ENCODE measurements at places on chromosomes 1 and 21.
A peak's percentile ranks its signal among the peaks of the same experiment; 100 is the strongest.

DNA sequence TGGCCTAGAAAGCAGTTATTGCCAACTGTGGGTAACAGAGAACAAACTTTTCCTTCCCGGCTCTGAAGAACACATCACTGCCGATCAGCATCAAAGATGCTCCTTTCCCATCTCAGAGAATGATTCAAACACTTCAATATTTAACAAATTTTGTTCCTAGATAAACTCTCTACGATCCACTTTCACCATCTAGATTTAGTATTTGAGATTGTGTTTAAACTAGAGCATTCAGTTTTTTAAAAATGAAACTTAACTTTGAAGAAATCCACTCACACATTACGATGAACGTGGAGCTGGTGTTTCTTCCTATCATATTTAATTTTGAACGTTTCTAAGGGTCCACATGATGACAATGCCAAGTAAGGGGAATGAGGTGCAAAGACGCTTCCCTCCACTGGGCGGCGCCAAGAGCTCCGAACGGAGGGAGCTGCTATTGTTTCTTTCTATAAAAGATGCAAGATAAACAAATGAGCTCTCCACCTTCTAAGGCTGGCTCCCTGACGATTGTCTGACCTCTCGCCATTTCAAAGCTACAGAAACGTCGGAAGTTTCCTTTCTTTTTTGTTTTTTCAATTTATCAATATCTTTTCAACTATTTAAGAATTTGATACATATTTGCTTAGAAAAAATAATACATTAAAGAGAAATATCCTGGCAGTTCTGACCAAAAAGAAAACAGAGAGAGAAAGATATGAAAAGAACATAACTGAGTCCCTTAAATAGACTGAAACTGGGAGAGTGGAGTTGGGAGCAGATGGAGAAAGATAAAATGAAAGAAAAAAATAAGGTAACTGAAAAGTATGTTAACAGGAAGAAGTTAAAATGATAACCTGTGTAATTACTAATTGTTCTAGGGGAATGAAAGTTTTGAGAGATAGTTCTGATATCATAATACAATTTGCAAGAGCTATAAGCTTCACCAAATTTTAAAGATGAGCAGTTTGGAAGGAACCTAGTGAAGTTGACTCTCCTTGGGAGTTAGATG, 4.4 kb upstream of the BARHL2 start:
- DNase-seq: no peak

DNA sequence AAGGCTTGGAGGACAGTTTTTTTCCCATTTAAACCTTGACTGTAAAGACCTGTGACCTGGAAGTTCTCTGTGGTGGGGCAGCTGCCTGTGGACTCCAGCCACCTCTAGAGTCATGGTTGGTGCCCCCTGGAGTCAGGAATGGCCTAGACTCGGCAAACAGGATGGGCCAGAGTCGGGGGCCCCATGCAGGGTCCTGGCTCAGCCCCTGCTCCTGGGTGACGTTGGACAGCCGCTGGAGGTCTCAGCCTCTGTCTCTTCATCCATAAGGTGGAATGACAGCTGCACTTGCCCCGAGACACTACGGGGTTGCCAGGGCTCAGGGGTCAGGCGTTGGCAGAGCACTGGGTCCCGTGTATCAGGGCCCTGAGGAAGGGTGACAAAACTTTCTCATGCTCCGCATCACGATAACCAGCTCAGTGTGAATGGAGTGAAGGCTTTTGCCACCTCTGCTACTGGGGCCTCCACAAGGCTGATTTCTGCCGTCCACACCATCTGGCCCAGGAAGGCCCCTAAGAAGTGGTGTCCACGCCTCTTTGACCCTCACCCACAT, 58.5 kb upstream of the TTC34 start:
- no peak for DNase-seq

DNA sequence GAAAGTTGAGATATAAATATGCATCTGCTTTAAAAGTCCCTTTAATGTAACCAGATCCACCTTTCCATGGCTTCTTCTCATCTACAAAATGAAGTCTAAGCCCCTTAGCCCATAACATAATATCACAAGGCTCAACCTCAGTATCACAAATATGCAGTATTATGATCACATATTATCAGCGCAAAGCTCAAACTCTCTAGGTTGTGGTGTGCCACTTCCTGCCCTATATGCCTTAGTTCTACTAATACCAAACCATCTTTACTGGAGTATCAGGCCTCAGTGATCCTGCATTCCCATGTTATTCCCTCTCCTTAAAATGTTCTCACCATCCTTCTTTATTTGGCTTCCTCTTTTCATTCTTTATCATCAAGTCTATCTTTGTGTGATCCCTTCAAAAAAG, 301.8 kb downstream of the NEGR1 start:
- no peak for DNase-seq

GRCh38 chr1:230226007-230226800, 159.2 kb downstream of the GALNT2 start:
- DNase-seq: no peak

GRCh38 chr1:184310157-184310819, 76.5 kb upstream of the C1orf21 start:
- DNase-seq: no peak

GRCh38 chr1:32786856-32787255, 30.3 kb downstream of the YARS1 start:
- DNase-seq: peak; percentile 10

GRCh38 chr1:67647036-67647798, 37.8 kb upstream of the GADD45A start:
- peak; percentile 83 for DNase-seq

- DNase-seq: no peak
Measured at GRCh38 chr21:43627527-43627926, 31.8 kb downstream of the HSF2BP start.

GRCh38 chr1:54328066-54328636, 78.0 kb downstream of the SSBP3 start:
- no peak for DNase-seq

DNA sequence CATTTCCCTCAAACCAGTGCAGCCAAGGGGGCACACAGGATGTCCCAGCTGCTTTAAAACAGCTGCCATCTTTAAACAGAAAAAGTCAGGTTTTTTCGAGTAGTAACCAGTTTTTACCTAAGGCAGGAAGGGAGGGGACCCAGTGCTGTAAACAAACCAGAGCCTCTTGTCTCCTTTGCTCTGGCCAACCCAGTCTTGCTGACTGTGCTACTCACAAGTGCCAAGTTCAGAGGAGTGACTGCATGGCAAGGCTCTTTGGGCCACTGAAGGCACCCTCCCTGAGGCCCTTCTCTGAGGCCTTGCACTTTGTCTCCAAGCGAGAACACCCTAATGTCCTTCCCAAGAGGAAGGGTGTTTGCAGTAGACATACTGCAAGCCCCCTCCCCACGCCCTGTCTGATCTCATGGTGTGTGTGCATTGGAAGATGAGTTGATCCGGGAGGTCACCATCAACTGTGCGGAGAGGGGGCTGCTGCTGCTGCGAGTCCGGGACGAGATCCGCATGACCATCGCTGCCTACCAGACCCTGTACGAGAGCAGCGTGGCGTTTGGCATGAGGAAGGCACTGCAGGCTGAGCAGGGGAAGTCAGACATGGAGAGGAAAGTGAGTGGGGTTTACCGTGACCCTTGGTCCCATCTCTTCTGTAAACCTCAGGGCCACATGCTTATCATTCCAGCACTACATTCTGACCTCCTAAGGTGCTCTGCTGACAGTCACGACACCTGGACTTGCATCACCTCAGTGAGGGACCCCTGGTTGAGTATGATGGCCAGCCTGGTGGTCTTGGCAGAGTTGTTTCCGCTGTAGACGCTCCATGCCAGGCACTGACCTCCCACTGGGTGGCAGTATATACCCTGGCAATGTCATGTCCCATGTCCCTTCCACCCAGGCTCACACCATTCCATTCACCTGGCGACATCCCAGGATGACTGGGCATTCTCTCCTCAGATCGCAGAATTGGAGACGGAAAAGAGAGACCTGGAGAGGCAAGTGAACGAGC, 4.7 kb downstream of the DNALI1 start:
- DNase-seq: peak; percentile 20
